ENCODE measurements at places on chromosomes 6 and 20.

GRCh38 chr20:13545790-13546189 is 92.9 kb downstream of the TASP1 start:
- DNase-seq: no peak

DNA sequence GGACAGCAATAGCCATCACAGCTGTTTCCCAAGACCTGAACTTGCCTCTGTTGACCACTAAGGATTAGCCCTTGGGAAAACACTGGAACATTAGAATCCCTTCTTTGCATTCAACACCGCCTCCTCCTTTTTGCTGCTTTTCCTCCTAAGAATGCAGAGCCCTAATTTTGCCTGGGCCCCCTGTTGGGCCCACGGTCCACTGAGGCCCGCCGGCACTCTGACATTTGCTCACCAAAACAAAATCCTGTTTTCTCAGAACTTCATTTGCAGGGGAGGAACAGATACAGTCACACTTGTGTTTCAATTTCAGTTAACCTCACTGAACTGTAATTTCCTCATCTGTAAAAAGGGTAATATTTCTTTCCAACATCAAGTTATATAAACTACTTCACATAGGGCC is 116.0 kb upstream of the JARID2 start:
- no peak for DNase-seq

- no peak for DNase-seq
These were observed 41.1 kb upstream of the ZNF831 start for GRCh38 chr20:59122566-59122919.

DNA sequence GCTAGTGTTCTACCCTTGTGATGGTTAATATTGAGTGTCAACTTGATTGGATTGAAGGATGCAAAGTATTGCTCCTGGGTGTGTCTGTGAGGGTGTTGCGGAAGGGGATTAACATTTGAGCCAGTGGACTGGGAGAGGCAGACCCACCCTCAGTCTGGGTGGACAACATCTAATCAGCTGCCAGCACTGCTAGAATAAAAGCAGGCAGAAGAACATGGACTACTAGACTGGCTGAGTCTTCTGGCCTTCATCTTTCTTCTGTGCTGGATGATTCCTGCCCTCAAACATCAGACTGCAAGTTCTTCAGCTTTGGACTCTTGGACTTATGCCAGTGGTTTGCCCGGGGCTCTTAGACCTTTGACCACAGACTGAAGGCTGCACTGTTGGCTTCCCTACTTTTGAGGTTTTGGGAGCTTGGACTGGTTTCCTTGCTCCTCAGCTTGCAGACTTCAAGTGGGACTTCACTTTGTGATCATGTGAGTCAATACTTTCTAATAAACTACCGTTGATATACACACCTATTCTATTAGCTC is 50.1 kb downstream of the SDHAF4 start:
- DNase-seq: no peak

GRCh38 chr20:17651760-17652388 is 30.2 kb downstream of the RRBP1 start:
- DNase-seq: no peak

DNA sequence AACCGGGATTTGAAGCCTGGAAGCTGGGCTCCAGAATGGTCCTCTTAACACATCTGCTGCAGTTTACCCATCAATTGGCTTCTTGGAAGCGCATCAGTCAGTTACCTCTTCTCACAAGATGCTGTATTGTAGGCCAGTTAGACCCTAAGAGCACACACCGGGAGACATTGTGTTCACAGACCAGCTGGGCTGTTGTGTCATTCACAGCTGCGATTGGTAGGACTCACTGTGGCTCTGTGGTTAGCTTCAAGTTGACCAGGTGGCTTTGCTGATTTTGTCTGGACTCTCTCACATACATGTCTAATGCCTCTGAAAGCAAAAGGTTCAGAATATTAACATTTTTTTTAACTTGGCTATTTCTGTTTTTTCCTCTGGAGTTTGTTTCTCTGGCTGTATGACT is 64.8 kb downstream of the SNX9 start:
- DNase-seq: no peak

GRCh38 chr20:24672886-24673677 is 203.7 kb downstream of the SYNDIG1 start:
- DNase-seq: no peak
